T-helper 1 cell (primary cell): ENCODE measurements at places on chromosomes 16 and 17.

GRCh38 chr17:42678951-42679491 lies 2.2 kb upstream of the PLEKHH3 start:
- no peak for DNase-seq

- DNase-seq: no peak
Observed at GRCh38 chr17:66317629-66318028, 15.2 kb downstream of the PRKCA start.

DNA sequence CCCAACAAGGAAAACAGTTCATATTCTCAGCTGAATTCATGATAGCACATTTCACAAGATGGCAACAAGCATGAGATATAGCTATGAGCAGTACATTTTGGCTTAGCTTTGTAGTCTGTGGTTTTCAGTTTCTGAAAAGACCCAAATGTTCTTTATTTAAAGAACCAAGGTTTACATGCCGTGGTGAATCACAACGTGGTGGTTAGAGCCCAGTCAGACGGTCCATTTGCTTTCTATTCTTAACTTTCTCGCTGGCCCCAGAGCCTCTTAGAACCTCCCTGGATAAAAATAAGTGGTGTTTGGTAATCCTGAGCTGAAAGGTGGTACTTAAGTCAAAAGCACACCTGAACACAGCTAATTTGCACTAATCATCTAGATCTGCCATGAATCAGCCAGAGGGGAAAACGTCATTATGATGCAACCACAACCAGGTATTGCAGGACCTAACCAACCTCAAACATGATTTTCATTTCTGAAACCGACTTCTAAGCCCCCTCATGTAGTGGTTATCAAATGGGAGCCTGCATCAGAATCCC lies 18.6 kb upstream of the HAPSTR1 start:
- DNase-seq: no peak

DNA sequence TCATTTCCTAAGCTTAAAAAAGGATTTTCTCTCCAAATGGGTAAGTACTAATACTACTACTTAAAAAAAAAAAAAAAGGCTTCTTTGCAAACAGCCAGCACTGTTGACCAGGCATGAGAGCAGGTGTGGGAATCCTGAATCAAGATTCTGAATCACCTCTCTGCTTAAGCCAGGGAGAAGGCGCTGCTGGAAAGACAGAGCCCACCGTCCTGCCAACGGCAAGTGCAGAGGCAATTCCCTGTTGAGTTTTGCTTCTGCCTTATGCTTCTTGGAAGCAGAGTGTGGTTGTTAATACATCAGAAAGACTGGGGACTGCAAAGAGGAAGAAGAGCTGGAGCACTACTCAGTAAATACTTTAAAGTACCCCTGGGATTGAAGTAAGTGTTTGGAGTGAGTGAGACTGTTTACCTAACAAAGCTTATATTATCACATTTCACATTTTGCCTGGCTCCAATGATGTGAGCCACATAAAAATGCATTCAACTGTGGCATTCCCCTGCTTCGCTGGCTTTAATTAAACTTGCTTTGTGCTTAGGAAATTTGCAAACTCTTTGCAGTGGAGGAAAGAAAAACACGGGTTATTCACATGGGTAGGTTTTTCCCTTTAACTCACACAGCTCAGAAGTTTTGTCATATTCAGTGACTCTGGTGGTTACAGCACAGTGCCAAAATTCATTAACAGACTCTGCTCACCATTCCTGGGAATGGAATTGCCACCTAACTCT lies 86.0 kb upstream of the KIF2B start:
- no peak for DNase-seq
